MCF 10A (cell line): ENCODE measurements at places on chromosomes 4 and X. TPM values are rescaled to one million over a fixed set of nuclear protein-coding genes. Genes with fewer than 3 reads are reported as not detected.

- no peak for DNase-seq
Measured at GRCh38 chr4:113294908-113295307, 245.5 kb downstream of the ANK2 start.

GRCh38 chr4:48490680-48491513, 845 bp downstream of the ZAR1 start:
- no peak for DNase-seq

NLRP2B gene
- not detected in 2 replicates for total RNA-seq

DNA sequence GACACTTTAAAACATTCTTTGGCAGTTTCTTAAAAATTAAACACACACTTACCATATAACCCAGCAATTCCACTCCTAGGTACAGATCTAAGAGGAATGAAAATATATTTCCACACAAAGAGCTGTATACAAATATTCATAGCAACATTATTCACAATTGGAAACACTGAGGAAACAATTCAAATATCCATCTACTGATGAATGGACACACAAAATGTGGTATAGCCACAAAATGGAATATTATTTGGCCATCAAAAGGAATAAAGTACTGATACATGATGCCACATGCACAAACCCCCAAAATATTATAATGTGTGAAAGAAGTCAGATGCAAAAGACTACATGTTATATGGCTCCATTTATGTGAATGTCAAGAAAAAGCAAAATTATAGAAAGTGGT, 70.9 kb downstream of the HS6ST2 start:
- DNase-seq: no peak

GPAT3 gene
- total RNA-seq: 0.30 and 0.56 TPM in 2 replicates

DNA sequence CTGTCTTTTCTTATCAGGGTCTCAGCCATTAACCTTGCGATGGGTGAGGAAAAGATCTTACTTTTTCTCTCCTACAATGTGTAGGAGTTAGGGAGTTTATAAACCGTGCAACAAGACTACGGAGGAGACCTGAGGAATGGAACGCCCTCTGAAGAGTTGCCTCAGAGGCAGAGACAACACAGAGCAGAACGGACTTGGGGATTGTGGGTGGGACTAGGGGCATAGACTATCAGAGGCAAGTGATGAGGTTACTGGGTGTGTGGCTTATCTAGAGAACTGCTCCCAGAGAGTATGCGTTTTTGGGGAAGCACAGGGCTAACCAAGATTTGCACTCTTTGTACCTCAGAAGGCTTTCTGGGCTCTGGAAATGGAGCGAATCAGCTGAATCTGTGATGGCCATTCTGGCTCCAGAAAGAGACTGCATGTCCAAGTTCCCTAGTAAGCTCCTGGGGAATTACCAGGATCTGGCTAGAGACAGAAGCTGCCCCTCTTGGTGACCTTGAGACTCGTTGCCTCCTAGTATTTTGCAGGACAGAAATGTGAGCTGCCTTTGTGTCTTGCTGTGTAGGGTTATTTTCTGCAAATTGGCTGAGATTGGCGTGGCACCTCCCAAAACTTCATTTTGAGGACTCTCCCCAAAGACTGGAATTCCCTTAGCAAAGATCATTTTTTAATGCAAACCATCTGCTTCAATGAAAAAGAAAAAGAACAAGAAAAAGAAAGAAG, 118.9 kb downstream of the ARSF start:
- DNase-seq: no peak

GRCh38 chr4:76637712-76638361, 202.8 kb downstream of the SHROOM3 start:
- DNase-seq: peak; percentile 75

LGI2 gene
- total RNA-seq: 0.20 TPM in 1 of 2 replicates, not detected in the other

TLL1 gene
- total RNA-seq: 0.66 and 1.4 TPM in 2 replicates

CACNA1F gene
- not detected in 2 replicates for total RNA-seq

DNA sequence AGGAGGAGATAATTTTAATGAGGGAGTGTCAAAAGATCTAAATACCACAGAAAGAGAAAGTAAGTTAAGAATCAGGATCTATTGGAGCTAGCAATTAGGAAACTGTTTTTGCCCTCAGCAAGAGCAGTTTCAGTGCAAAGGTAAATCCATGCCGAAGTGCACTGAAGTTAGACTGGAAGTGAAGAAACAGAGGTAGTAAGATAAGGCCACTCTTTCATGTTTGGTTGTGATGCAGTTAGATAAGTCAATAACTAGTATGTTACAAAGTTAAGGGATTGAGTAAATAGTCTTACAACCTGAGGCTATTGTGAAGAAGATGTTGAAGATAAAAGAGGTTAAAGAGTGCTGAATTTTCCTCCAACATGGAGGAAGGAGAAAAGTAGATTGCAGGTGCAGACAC, 46.7 kb upstream of the UCP1 start:
- no peak for DNase-seq

- peak; percentile 78 for DNase-seq
Measured at GRCh38 chr4:25861280-25861950, 1.4 kb downstream of the SEL1L3 start.

DNA sequence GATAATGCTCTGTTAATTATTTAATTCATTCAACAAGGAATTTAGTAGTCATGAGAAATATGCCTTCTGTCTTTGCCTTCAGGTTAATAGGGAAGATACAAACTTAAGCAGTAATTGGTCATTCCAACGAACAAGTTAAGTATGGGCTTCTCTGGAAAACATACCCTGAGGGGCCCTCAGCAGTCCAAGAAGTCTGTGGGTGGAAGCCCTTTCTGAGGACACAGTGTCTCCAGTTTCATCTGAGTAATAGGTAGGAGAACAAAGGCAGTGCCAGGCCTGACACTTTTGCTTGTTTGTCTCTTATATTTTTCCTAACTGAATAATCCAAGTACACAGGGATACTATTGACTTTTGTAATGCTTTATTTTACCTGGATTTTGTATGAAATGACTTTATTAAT, 262.5 kb downstream of the FBXW7 start:
- peak; percentile 80 for DNase-seq

GRCh38 chrX:72143609-72143907, 11.8 kb upstream of the RTL5 start:
- no peak for DNase-seq

DNA sequence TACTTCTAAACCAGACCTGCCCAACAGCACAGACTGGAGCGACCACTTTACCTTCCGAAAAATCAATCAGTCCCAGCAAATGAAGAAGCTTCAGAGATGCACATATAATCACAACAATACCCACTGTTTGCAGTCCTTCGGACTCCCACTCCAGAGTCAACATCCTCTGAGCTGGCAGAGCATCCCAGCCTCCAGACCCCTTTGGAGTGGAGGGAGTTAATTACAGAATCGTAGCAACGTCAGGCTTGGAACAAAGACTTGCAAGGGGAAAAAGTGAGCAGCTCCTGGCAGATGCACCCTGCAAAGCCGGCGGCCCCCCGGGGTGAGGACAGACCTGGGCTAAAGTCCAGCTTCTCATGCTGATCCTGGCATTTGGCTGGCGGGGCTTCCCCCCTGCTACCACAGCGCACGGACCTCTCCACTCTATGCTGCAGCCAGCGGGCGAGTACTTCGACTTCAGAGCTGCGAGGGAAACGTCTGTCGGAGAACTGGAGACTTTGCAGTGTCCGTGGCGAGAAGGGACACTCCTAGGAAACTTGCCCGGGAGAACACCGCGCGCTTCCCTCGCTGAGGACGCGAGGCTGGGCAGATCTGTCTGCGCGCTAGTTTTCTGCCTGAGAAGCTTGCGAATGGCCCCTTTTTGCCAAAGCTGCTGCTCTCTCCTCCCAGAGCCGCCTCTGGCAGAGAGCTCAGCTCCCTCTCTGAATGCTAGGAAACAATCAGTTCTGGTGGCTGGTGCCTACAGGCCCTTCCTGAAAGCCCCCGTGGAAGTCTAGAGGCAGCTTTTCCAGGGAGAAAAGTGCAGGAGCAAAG, 283.7 kb downstream of the PACRGL start:
- no peak for DNase-seq

- DNase-seq: peak; percentile 14
Measured at GRCh38 chr4:75821966-75822365, 80.3 kb downstream of the PPEF2 start.

DNA sequence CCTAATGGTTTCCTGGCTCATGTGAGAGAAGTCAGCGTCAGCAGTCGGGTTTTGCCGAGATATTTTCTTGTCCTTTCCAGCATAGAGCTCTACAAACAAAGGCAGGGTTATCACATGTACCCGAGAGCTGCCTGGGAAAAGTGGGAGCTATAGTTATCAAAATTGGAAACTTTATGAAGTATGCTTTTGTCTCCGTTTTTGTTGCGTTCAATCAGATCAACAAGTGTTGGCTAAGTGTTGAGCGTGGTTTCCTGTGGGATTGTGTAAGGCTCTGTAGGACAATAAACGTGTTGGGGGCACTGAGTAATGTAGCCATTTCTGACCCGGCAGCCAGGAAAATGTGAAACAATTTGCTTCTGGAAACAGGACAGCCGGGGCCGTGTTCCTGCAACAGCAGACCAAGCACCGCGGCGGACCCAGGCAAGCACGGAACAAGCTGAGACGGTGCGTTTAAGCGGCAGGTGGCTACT, at the start of gene BMX:
Gene BMX (plus strand): TSS at position 311 of the 470 bp plus-strand sequence. CDS start 7,547 bp downstream, outside the sequence.
- DNase-seq: no peak

PARM1 gene
- total RNA-seq: 0.58 and 1.4 TPM in 2 replicates

DNA sequence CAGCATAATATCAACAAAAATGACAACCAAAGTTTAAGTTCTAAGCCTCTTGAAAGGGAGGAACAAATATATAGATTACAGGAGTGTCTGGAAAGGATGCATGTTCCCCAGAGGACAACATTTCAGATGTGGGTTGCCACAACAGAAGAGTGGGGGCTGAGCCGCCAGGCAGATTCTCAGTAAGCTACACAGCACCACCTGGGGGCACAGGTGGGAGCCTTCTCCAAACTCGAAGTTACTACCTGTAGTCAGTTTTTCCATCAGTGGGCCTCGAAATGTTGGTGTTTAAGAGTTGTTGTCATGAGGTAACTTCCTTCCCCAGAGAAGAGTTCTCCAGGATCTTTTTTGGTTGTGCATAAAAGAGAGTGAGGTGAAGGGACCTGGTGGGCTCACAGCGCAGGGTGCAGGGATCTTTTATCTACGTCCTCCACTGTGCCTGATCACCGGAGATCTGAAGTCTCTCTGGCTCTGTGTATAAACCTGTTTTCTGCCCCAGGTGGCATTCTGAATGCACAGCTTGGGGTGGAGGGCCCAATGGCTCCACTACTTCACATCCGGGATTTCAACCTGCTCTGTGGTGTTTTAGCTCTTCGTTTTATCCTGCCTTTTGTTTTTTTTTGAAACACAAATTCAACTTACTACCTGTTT, 58.4 kb upstream of the STS start:
- DNase-seq: peak; percentile 5

- peak; percentile 32 for DNase-seq
Measured at GRCh38 chr4:65089666-65090065, 580.6 kb downstream of the EPHA5 start.

DNA sequence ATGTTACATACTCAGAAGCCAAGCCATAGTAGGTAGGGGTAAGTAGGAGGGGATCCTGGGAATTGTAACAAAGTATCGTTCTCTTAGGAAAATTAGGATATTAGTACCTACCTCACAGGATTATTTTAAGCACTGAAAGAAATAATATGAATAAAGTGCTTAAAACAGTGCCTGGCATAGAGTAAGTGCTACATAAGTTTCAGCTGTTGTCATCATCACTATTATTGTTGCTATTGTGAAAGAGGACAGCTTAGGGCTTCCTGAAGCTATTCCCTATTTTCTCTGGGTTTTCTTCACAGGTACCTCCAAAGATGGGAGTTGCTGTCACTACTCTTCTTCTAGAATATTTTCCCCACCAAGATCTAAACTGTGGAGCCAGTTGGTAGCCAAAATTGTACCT, 443.7 kb upstream of the FGF16 start:
- DNase-seq: no peak

DNA sequence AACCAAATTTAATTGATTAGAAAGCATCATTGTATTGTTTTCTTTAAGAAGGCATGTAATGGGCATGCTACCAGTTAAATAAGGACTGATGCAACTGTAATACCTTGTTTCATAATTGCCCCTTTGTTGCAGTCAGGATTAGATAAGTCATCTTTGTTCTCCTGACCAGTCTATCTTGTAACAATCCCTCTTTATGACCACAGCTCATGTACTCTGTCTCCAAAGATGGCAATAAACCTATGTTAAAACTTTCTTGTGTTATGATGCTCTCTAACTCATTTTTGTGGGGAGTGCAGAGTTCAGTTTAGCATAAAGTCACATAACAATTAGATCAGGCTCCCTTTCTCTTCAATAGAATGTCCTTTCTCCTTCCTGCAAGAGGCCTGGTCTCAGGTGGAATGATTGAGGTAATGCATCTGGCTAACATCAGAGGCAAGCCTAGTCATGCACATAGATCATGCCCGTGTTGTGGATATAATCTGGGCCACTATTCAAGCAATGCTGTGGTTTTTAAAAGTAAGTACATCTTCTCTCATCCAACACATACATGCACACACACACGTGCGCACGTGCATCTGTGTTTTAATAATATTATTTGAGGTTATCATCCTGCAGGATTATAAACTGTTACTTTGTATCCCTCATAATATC, 45.6 kb downstream of the TMEM154 start:
- DNase-seq: peak; percentile 51

- no peak for DNase-seq
Measured at GRCh38 chr4:86432559-86433134, 72.8 kb upstream of the MAPK10 start.

DNA sequence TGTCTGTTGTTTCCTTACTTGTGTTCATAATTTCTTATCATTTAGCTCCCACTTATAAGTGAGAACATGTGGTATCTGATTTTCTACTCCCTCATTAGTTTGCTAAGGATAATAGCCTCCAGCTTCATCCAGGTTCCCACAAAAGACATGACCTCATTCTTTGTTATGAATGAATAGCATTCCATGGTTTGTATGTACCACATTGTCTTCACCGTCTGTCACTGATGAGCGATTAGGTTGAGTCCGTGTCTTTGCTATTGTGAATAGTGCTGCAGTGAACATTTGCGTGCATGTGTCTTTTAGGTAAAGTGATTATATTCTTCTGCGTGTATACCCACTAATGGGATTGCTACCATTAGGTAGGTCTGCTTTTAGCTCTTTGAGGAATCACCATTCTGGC, 624.3 kb upstream of the EPHA5 start:
- DNase-seq: no peak

NUDT6 gene
- total RNA-seq: 6.6 and 6.7 TPM in 2 replicates

GRID2 gene
- not detected in 2 replicates for total RNA-seq

FHDC1 gene
- 2.0 and 2.7 TPM in 2 replicates for total RNA-seq

DNA sequence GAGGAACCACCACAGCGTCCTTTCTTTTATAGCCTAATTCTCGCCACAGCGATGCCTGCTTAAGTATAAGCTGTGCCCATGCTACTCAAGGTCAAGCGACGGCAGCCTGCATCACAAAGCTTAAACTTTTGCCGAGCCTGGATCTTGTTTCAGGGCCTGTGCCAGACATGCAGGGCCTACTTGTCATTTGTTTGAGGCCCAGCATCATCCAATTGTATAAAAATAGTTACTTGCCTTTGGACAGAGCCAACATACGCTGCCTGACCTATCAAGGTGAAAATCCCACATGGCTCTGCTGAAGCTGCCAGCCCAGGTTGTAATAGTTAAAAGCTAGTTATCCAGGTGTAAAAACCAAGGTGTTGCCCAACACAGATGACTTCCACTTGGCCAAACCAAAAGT, 107.1 kb downstream of the TMEM131L start:
- no peak for DNase-seq

- peak; percentile 44 for DNase-seq
Measured at GRCh38 chr4:54550395-54551171, 107.2 kb upstream of the KIT start.

- DNase-seq: peak; percentile 9
Measured at GRCh38 chrX:38249965-38250364, 29.3 kb upstream of the SRPX start.

F8A1 gene
- total RNA-seq: 10.4 and 12.4 TPM in 2 replicates
